ENCODE measurements at places on chromosomes 5 and 9. TPM values are rescaled to one million over a fixed set of nuclear protein-coding genes. Genes with fewer than 3 reads are reported as not detected.

PRLR gene
- total RNA-seq = 1.6 TPM

FLT4 gene
- total RNA-seq = 0.13 TPM

SLC46A2 gene
- not detected for total RNA-seq

DAB2 gene
- 538 TPM for total RNA-seq

BAAT gene
- total RNA-seq = not detected

PRDM9 gene
- not detected for total RNA-seq

SERF1A gene
- total RNA-seq = 9.8 TPM

IL33 gene
- total RNA-seq = 0.13 TPM

CDH10 gene
- not detected for total RNA-seq

All from articular chondrocyte of knee joint (primary cell).